Brain microvascular endothelial cell (primary cell): ENCODE measurements at places on chromosomes 6 and 20.

DNA sequence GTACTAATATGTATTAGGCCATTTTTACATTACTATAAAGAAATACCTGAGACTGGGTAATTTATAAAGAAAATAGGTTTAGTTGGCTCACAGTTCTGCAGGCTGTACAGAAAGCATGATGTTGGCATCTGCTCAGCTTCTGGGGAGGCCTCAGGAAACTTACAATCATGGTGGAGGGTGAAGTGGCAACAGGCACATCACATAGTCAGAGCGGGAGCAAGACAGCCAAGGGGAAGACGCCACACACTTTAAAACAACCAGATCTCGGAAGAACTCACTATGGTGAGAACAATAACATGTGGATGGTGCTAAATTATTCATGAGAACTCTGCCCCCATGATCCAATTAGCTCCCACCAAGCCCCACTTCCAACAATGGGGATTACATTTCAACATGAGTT, 41.3 kb upstream of the CEP162 start:
- no peak for DNase-seq

- DNase-seq, result no peak
Measured at GRCh38 chr6:143674483-143675381, 3.0 kb upstream of the PHACTR2 start.

DNA sequence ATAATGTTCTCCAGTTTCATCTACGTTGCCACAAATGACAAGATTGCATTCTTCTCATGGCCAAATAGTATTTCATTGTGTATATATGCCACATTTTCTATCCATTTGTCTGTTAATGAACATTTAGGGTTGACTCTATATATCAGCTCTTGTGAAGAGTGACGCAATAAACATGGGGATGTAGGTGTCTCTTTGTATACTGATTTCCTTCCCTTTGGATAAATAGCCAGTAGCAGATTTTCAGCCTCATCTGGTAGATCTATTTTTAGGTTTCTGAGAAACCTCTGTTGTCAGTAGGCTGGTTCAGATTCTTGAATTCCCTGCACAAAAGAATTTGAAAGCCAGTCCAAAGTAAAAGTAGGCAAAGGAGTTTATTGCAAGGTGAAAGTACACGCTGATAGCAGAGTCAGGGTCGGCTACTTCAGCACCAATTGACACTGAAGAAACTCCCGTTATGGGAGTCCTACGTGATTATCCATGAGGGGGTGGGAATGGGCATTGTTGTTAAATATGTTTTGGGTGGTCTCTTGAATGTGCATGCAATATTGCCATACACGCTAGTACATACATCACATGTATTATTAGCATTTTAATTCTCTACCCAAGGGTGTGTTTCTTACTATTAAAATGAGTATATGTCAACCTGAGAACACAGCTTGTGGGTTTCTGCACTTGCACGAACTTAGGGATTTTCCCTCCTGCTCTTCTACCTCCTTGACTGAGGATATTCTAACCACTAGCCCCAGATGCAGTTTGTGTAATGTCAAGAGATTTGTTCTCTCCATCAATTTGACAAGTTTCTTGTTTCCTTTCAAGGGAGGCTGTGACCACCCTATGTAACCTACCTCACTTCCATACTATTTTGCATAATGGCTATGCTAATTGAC, 14.4 kb upstream of the SLC17A2 start:
- no peak for DNase-seq

- no peak for DNase-seq
Measured at GRCh38 chr6:17679726-17680125, 27.0 kb downstream of the NUP153 start.

DNA sequence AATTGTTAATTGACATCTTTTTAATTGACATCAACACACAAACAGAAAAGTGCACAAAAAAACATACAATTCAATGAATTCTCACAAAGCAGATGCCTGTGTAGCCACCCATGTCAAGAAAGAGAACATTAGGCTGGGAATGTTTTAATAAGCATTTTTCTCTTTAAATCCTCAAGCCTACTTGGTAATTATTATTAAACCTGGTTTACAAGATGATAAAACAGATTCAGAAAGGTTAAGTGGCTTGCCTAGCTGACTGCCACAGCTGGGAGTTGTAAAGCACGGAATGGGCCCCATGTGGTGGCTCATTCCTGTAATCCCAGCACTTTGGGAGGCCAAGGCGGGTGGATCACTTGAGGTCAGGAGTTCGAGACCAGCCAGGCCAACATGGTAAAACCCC, 90.0 kb upstream of the AKAP12 start:
- no peak for DNase-seq

GRCh38 chr20:50510706-50511542, 741 bp downstream of the PTPN1 start:
- no peak for DNase-seq
